ENCODE measurements at places on chromosomes 7 and 10. TPM values are rescaled to one million over a fixed set of nuclear protein-coding genes. Genes with fewer than 3 reads are reported as not detected.
A peak's percentile ranks its signal among the peaks of the same experiment; 100 is the strongest.

Gene RPEL1
- total RNA-seq: not detected

DNA sequence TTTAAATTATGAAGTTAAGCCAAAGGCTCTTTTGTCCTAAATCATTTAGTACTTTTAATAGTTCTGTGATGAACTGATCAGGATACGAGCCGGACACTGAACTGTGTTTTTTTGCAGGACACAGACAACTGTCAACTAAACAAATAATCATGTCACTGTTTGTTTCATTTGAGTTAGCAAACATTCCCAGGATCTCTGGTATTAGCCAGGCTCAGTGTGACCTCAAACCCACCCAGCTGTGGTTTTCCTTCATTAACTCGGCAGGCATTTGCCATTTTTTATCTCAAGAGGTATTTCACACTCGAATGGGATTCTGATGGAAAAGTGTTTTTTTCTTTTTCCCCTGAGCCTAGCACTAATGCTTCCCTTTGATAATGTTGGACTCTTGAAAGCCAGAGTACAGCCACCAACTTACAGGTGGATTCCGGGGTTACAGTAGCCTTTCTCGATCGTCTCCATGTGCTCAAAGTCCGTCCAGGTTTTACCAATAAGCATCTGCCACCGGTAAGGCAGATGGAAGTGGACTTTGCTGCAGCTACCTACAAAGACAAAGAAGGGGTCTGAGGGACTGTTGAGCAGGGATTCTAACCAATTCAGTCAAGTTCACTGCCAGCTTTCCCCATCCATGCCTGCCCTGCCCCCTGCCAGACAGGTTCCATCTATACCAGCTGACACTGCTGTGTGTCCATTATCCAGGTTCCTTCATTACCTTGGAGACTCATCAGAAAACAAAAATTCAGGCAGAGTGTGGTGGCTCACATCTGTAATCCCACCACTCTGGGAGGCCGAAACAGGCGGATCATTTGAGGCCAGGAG is 33.4 kb downstream of the ZC3HAV1 start:
- no peak for DNase-seq

GRCh38 chr7:106345421-106346166 is 60.8 kb upstream of the NAMPT start:
- DNase-seq: no peak

GRCh38 chr10:5977471-5978229 is at the start of gene IL15RA:
TSS of gene IL15RA (minus strand) at chr10:5977543. CDS start at chr10:5977492, 51 bp downstream.
- peak; percentile 80 for DNase-seq

DNA sequence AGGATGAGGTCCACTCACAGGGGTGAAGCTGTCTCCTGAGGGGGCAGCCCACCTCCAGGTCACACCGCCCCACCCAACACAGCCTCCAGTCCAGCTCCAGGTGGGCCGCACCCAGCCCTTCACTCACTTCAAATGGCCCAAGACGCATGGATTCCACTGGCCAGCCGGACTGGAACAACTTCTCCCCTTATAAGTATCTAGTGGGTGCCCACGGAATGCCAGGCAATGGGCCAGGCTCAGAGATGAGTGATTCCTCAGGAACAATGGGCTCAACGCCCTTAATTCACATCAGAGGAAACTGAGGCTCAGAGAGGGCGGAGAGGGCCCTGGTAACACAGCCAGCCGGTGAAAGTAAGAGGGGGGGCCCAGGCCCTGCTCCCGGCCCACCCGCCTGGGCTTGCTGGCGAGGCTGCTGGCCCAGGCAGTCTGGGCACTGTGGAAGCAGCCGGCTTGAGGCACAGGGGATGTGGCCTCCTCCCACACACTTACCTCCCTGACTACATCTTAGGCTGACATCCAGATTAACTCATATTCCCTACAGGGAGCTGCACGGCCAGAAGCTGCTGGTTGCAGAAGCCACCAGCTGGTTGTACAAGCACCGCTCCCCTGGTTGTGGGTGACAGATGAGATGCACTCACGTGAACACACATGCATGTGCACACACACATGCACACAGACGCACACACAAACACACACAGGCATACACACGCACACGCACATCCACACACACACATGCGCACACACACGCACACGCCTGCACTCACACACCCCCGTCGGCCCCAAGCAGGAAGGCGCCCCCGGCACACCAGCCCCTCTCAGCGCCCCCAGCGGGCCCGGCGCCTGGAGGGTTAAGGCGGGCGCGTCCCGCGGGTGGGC is 1.0 kb upstream of the FAM20C start:
- DNase-seq: peak; percentile 60

DNA sequence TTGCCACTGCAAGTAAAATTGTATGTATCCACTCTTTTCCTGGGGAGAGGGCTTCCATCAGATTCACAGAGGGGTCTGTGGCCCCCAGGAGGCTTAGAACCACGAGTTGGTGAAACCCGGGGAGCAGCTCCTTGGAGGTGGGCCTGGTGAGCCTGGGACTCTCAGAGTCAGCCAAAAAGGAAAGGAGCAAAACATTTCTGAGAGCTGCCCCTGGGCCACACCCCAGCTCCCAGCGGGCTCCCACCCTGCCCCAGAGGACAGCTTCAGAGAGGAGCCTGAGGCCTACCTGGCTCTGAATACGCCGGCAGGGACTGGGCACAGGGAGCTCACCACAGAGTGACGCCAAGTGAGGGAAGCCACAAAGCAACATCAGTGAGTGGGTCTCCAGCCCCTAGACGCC is 56.9 kb downstream of the SH3PXD2A start:
- peak; percentile 5 for DNase-seq

GRCh38 chr10:24343686-24344085 is 134.7 kb downstream of the KIAA1217 start:
- no peak for DNase-seq

GRCh38 chr10:30529373-30529998 is 95.5 kb downstream of the MAP3K8 start:
- peak; percentile 78 for DNase-seq

- no peak for DNase-seq
These were observed 18.9 kb downstream of the CEP55 start for GRCh38 chr10:93515071-93516005.

GRCh38 chr7:157609516-157609915 is 272.7 kb downstream of the DNAJB6 start:
- no peak for DNase-seq

DNA sequence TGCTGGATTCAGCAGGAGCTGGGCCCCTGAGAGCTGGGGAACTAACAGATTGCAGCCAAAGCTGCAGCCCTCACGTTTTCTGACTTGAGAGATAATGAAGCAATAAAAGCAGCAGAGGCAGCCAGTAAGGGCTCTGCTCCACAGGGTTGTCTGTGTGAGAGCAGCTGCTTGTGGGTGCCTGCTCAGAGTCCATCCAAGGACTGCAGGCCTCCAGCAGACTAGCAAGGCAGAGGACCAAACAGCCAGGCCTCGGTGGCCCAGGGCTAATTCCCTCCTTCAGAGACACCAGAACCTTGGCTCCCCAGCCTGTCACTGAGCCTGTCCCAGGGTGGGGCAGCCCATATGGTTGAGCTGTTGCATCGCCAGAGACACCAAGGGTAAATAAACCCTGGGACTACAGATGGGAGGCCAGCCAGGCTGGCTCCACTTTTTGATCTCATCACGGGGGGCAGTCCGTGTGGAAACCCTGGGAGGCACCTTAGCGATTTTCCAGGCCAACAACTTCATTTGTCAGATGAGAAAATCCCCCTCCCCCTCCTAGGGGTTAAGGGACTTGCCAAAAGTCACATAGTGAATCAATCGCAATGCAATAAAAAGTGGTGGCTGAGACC is 229.2 kb downstream of the WDR11 start:
- no peak for DNase-seq

GRCh38 chr10:31153692-31154091 is 122.0 kb upstream of the ZNF438 start:
- no peak for DNase-seq

- DNase-seq: no peak
These were observed 9.4 kb downstream of the KIF20B start for GRCh38 chr10:89710753-89711152.

DNA sequence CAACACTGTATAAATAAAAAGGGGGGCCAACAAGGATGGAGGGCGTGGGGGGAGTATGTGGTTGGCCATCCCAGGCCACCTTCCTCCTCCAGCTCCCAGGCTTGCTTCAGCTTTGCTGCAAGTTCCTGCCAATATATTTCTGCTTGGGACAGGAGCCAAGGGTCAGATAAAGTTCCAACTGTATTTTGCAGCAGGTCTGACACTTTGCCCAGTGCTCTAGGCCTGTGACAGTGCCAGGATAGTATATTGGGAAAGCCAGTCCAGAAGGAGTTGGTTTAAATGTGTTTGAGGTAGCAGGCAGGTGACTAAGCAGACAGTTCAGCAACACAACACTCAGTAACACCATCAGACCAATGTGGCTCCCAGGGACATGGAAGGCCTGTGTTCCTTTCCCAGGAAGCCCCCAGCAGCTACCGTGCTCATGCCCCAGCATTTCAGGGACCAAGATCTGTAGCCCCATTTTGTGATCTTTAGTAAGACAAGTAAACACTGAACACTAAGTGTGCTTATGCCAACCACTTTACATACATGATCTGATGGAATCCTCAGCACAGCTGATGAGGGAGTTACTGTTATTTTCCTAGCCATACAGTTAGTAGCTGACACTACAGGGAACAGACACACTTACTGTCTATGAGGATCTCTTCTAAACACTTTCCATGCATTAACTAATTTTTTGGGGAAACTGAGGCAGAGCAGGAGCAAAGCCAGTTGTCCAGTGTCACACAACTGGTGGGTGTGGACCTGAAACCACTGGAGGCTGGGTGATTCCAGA is 38.9 kb downstream of the DNAJB12 start:
- DNase-seq: peak; percentile 66

DNA sequence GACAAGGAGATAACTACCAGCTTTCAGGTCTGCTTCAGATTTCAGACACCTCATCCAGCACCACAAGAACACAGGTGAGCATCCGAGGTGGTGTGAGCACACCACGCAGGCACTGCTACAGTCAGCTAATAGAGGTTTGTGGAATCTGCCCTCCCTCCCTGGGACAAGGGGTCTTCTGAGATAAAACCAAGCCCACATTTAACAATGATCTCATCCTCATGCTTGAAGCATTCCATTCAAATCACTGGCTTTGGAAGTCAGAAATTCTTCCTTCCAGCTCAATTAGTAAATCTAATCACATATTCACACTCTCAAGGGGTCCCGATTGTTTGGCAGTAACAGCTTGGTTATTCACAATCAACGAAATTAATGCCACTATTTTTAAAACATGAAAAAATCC is 331.4 kb downstream of the ELMO1 start:
- DNase-seq: no peak

- no peak for DNase-seq
These were observed 398.8 kb upstream of the KLF6 start for GRCh38 chr10:4183761-4184261.

- DNase-seq: no peak
These were observed 37.2 kb upstream of the SVIL start for GRCh38 chr10:29671968-29672367.

DNA sequence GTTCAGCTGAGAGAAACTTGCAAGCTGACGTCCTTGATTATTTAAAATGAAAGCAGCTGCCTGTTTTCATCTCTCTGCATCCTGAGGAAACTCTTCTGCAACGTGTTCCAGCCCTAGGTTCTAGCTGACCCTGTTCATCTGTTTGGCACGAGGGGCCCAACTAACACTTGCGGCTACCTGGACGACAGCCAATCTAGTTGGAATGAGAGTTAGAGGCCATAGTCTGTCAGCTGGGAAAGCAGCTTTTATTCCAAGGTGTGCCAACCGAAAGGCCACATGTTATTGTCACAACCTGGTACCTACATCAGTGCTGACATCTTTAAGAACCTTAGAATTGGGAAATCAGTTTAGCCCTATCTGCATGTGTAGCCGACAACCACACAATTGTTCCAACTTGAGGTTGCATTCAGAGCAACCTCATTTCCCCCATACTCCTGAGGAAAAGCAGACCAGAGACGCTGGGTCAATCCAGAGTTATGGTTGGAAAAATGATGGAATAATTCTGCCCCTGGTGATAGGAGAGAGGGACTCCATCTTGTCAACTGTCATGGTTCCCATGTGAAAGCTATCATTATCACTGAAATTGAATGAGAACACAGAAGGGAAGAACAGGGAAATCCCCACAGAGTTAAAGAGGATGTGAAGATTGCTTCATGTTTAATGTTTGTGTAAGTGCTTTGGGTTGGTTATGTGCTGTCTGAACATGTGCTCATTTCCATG is 121.6 kb downstream of the EGFR start:
- no peak for DNase-seq

- DNase-seq: no peak
These were observed 17.3 kb upstream of the SEMA3C start for GRCh38 chr7:80935991-80936780.

GRCh38 chr7:144725070-144725469 is 110.8 kb downstream of the TPK1 start:
- no peak for DNase-seq

Data from psoas muscle (tissue), 8 donors.